GM23338 (cell line): ENCODE measurements at places on chromosomes 16 and 17. TPM values are rescaled to one million over a fixed set of nuclear protein-coding genes. Genes with fewer than 3 reads are reported as not detected.

The LRRC36 gene
- total RNA-seq: 1.2 TPM in 1 of 2 replicates, not detected in the other

The ZNF750 gene
- 0.17 TPM in 1 of 2 replicates, not detected in the other for total RNA-seq

The MT3 gene
- not detected in 2 replicates for total RNA-seq

The COPZ2 gene
- total RNA-seq: not detected in 2 replicates

The NHLRC4 gene
- total RNA-seq: 0.80 TPM in 1 of 2 replicates, not detected in the other

The ZNF624 gene
- 1.7 and 3.9 TPM in 2 replicates for total RNA-seq

The ACSM2B gene
- not detected in 2 replicates for total RNA-seq

The C16orf86 gene
- total RNA-seq: 0.87 and 8.2 TPM in 2 replicates

The CCL17 gene
- total RNA-seq: not detected in 2 replicates

The GPR142 gene
- total RNA-seq: not detected in 2 replicates

The DLX3 gene
- total RNA-seq: 0.14 TPM in 1 of 2 replicates, not detected in the other

The TMEM114 gene
- total RNA-seq: 0.52 TPM in 1 of 2 replicates, not detected in the other

The CHST5 gene
- total RNA-seq: not detected in 2 replicates

The AXIN1 gene
- 50.6 and 54.5 TPM in 2 replicates for total RNA-seq

The NFAT5 gene
- 27.0 and 31.9 TPM in 2 replicates for total RNA-seq

The C17orf78 gene
- not detected in 2 replicates for total RNA-seq

The IL17C gene
- total RNA-seq: 2.7 and 5.1 TPM in 2 replicates

The CXCL16 gene
- 4.1 and 6.8 TPM in 2 replicates for total RNA-seq
